ENCODE measurements at places on chromosomes 4 and X.

DNA sequence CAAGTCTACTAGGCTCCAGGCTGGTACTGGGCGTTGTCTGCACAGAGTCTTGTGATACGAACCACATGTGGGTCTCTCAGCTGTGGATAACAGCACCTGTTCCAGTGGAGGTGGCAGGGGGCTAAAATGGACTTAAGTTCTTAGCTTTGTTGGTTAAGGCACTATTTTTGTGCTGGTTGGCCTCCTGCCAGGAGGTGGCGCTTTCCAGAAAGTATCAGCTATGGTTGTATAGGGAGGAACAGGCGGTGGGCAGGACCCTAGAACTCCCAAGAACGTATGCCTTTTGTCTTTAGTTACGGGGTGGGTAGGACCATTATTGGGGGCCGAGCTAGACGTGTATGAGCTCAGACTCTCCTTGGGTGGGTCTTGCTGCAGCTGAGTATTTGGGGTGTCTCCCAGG lies 1138.4 kb downstream of the PCDH19 start:
- DNase-seq: no peak

- no peak for DNase-seq
Observed at GRCh38 chrX:132206259-132206658, 13.0 kb downstream of the RAP2C start.

DNA sequence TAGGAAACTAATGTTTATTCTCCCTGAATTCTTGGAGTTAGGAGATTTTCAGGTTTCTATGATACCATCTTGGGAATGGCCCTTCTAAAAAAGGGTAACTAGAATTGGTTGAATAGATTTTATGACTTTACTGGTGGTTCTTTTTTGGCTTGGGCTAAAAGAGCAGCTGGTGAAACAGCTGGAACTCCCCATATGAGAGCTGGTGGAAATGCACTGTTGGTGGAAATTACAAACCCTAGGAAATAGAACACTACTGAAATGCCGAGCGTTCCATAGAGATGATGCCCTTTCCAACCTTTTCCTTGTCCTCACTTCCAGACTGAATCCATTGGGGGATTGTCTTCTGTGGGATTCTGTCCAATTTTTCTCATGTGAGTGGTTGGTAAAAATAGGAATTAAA lies 139.5 kb downstream of the STIM2 start:
- DNase-seq: no peak

DNA sequence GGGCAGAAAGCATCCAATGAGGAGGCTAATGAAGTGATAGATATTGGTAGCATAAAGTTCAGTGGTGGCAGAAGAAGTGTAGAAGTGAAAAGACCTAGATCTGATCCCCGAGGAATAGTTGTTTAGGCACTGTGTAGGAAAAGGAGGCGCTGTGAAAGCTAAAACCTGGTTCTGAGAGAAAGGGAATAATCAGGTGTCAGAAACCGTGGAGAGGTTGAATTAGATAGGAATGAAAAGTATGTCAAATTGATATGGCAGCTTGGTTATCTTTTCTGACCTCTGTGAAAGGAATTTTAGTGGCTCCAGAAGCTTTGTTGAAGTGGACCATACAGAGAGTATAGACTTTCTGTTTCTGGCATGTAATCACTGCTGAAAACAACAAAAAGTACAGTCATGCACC lies 30.8 kb upstream of the CCDC160 start:
- DNase-seq: no peak

- no peak for DNase-seq
Observed at GRCh38 chr4:123233136-123233768, 163.3 kb upstream of the SPRY1 start.

- DNase-seq: no peak
Observed at GRCh38 chr4:148162991-148163390, 279.2 kb downstream of the NR3C2 start.

DNA sequence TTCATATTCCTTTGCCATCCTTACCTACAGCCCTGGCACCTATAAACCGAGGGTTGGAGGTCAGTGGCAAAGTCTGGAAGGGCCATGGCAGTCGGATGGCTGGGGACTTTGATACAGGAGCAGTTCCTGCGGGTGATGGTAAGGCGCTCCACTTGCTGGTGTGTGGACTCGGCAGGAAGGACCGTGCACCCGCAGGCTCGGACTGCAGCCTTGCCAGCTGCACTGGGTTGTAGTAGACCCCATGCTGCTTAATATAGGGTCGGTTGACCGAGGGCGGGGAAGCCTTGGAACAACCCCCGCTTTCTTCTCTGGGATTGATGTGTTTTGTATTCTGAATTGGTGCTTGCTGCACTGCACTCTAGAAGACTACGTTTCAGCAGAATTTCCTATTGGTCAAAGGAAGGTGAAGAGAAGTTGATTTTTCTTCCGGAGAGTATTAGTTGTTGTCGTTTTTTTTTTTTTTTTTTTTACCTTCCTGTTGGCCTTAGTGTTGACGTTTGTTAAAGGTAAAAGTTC lies 638 bp downstream of the BLTP1 start:
- peak; percentile 15 for DNase-seq

DNA sequence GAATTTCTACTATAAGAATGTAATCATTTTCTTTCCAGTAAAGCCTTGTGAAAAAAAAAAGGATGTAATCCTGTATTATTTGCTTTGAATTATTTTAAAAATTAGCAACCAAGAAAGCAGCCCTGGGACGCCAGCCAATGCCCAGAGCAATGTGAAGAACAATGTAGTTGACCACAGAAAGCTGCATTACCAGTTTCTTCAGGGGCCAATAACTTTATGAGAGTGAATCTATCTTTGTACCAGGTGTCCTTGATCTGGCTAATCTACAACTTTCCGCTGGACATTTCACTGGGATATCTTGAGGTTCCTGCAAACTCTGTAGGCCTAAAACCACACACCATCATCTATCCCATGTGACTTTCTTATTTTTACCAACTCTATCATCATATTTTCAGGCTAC lies 7.6 kb upstream of the KLHL2 start:
- no peak for DNase-seq

- DNase-seq: no peak
Observed at GRCh38 chrX:97074400-97074799, 190.7 kb downstream of the RPA4 start.

DNA sequence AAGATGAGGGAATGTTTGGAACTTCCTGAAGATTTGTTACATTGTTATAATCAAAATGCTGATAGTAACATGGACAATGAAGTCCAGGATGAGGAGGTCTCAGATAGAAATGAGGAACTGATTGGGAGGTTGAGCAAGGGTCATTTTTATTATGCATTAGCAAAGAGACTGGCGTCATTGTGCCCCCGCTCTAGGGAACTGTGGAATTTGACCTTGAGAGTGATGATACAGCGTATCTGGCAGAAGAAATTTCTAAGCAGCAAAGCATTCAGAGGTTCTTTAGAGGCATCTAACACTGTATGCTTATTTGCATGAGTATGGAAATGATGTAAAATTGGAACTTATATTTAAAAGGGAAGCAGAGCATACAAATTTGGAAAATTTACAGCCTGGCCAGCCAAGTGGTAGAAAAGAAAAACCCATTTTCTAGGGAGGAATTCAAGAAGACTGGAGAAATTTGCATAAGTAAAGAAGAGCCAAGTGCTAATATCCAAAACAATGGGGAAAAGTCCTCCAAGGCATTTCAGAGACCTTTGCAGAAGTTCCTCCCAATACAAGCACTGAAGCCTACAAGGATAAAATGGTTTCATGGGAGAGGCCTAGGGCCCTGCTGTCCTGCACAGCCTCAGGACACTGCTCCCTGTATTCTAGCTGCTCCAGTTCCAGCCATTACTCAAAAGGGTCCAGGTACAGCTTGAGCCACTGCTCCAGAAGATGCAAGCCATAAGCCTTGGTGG lies 483.0 kb upstream of the NDST4 start:
- no peak for DNase-seq

DNA sequence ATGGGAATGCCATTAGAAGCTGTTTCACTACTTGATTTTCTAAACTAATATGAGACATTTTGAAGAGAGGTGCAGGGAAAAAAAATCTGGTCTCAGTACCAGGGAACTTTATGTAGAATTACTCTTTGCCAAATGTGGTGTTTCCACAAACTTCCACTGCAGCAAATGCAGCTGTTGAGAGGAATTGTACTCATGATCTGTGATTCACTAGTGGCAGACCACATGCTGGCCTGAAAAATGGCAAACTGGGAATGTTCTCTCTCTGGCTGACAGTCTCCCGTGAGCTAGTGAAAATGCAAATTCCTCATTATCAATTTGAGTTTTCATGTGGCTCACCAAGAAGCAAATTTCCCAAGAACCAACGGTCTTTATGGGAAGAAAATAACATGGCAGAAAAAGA lies 37.8 kb upstream of the GPR101 start:
- no peak for DNase-seq

DNA sequence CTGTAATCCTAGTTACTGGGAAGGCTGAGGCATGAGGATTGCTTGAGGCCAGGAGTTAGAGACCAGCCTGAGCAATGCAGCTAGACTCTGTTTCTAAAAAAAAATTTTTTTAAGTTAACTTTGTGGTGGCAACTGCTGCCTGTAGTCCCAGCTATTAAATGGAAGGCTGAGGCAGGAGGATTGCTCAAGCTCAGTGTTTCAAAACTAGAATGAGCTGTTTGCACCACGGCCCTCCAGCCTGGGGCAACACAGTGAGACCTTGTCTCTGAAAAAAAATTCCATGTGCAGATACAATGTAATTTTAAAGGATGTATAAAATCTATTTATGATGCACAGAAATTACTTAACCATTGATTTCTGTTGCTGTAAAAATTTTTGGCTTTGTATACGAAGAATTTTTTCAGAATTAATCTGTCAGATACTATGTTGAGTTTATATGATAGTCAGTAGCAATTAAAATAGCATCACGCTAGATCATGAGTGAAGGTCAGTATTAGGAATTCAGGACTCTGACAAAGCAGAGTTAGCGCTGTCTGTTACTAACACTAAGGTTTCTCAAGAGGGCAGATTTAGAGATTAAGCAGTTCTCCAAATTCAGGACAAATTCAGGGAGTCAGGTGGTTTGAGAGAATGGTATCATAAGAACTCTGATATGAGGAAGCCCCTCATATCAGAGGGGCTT lies 8.3 kb upstream of the AGA start:
- no peak for DNase-seq

DNA sequence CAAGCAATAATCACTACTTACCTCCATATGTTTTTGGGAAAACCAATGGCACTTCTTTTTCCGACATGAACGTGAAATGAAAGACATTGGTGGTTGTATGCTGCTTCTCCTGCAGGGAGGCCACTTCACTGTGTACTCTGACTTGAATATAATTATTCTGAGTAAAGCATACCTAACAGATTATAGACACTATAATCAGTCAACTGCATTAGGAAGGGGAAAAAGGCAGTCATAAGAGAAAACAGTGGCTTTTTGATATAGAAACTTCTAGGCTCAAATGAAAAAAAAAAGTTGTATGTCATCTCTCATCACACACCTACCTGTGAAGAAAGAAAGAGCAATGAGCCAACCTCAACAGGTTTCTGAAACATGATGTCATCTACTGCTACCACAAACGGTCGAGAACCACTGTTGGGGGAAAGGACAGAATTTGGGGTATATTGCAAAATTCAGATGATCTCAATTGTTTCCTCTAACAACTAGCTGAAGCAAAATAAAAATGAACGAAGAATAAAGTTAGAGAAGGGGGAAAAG lies 37.4 kb downstream of the PRDX4 start:
- no peak for DNase-seq

GRCh38 chrX:13092455-13092941 lies 48.1 kb upstream of the FAM9C start:
- DNase-seq: peak; percentile 39

DNA sequence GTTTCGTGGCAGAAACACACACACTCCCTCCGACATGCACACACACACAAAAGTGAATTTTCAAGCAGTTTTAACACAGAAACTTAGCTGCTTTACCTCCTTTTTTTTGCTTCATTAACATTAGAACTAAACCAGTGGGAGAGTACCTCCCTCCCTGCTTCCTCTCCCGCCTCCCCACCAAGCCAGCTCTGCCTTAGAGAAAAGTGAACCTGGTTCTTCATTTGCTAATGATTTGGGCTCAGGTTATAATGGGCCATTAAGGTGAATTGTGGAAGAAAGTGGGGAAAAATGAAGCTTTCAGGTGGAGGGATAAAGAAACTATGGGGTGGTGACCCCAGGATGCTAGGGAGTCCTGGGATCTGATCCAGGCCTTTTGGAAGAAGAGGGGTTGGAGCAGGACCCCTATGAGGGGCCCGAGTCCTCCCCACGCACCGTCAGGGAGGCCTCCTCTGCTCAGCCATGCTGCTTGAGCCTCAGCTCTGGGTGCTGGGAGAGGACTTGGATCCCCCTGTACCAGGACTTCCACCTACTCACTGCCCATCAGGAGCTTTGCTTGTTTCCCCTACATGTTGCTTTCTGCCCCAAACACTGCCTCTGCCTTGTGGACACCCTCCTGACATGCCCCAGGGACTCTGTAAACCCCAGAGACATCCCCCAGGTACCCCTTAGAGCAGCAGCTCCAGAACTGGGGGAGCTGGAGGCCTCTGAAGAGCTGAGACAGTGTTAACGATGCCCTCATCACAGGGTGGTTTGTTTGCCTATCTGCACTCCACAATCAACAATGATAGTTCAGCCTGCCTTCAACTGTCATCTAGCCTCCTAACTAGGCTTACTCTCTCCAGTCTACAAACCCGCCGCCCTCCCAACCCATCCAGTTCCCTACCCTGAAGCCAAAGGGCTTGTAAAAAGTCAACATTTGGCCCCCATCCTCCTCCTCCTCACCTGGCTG lies 6.5 kb upstream of the JADE1 start:
- DNase-seq: no peak

DNA sequence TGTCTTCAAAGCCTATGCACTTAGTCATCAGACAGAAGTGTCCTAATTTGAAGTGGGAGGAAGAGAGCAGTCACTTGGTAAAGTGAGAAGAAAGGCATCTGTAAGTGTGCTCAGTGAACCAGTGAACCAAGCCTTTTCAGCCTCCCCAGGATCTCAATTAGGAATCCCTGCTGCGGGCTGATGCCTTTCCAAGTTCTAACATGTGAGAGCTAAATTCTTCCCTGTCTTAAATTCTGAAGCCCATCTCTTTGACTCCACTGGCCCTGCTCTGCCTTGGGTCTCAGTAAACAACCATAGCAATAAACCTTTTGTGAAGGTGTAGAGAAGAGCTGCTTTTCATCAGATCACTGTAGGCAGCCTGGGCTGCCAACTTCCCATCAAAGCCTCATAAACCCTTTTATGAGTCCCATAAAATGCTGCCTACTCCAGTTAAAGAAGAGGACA lies 701.2 kb upstream of the LCORL start:
- no peak for DNase-seq

DNA sequence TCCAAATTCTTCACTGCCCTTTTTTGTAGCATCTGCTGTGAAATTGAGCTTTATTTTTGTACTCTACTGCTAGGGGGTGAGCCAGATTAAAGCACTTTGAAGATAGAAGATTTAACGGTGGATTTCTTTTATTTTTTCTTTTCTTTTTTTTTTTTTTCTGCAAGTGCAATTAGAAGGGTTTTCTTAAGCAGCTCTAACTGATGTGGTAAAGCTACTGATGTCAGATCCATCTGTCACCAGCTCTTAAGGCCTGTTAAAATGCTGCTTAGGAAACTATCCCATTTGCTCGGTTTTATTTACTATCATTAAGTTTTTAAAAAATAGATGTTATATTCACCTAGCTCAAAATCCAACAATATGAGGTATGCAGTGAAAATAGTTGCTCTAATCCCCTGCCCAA lies 7.1 kb downstream of the NDUFA1 start:
- DNase-seq: no peak

GRCh38 chr4:162985131-162985530 lies 181.6 kb downstream of the NAF1 start:
- DNase-seq: no peak

GRCh38 chr4:79920163-79920853 lies 152.7 kb downstream of the ANTXR2 start:
- no peak for DNase-seq
